ENCODE measurements at places on chromosomes 5 and 9. TPM values are rescaled to one million over a fixed set of nuclear protein-coding genes. Genes with fewer than 3 reads are reported as not detected.

- no peak for DNase-seq
Measured at GRCh38 chr5:122702524-122702875, 72.4 kb upstream of the SNX2 start.

DNA sequence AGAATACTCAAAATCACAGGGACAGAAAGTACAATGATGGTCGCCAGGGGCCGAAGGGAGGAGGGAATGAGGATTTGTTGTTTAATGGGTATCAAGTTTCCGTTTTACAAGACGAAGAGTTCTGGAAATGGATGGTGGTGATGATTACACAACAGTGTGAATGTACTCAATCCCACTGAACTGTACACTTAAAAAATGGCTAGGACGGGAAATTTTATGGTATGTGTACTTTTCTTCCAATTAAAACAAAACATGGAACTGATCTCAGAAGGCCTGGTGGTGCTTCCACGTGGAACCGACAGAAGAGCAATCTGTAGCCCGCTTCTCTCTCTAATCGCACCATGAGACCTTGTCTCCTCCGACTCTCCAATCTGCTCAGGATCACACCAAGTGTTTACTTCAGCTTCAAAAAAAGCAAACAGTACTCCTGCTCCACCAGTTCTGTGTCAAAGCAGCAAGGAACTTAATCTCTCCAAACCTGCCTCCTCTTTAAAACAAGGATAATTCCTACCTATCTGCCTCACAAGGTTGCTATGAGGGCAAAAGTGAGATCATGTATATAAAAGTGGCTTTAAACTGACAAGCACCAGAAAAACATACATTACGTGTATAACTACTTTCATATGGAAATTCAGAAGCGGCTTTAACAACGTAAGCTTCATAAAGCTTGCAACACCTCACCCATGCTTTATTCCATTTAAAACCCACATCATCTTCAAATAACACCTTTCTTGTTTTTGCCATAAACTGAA is 2.1 kb downstream of the ECPAS start:
- DNase-seq: no peak

DNA sequence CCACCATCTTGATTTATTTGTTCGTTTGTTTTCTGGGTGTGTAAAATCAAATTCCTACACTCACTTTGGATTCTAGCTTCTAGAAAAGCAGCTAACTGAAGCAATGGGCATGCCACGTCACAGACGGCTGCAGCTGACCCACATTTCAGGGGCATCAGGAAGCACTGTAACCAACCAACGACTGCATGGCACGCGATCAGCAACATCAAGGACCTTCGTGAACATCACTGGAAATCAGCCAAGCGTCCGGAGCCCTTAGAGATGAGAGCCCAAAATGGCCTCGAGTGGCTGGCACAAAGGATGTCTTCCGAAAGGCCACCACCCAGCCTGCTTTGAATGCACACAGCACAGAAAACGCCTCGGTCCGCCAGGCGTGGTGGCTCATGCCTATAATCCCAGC is 191.1 kb downstream of the OLFM1 start:
- peak; percentile 67 for DNase-seq

DNA sequence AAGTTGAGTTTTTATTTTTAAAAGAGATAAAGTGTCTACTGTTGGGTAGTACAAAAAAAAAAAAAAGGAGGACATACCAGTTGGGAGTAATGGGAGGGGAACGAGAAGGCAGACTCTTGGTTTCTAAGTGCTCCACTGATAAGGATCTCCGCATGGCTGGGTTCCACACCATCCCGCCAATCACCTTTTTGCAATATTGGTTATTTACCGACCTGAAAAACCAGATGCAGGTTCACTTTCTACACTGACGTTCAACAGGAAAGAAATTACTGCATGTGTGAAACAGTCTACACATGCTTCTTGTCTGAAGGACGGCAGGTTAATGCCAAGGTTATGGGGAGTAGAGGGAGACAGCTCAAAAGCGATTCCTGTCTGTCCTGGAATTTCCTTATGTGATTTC is 75.5 kb downstream of the PTPN3 start:
- DNase-seq: no peak

The KIF4B gene
- not detected for polyA plus RNA-seq

- no peak for DNase-seq
Measured at GRCh38 chr9:113738893-113739604, 137.1 kb upstream of the ZNF618 start.

- peak; percentile 97 for DNase-seq
Measured at GRCh38 chr5:151080613-151081430, at the start of gene TNIP1. Gene TNIP1 (minus strand): TSS chr5:151081034. CDS start chr5:151065095, 15,939 bp downstream.

The GTF2H2 gene
- 5.2 TPM for polyA plus RNA-seq

DNA sequence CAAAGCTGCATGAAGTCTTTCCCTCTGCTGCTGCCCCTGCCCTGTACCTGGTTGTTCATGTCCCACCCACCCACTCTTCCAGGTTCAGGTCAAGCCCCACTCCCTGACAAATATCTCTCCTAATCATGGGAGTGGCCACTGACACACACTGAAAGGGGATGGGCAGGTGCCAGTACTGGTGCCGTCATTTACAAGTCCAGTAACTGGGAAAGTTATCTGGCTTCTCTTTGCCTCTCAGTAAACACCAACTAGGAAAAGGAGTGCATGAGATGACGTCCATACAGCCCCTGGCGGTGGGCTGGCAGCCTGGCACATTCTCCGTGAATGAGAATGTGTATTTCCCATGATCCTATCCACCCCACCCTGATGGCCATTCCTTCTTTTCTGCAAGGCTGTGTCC is 225.2 kb downstream of the FSTL4 start:
- DNase-seq: no peak

The GPR21 gene
- 0.22 TPM for polyA plus RNA-seq

DNA sequence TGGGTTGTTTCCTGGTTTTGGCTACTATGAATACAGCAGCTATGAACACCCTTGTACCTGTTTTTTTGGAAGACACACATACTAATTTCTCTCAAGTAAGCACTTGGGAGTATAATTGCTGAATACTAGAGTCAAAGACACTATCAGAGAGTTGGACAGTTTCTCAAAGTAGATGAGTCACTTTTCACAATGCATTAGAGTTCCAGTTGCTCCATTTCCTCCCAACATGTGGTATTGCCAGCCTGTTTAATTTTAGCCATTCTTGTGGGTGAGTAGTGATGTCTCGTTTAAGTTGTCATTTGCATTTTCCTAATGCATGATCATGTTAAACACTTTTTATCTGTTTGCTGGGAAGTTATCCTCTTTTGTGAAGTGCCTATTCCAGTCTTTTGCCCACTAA is 81.6 kb upstream of the GDNF start:
- DNase-seq: no peak

The PCDHGA8 gene
- 0.15 TPM for polyA plus RNA-seq

The PCAT7 gene
- 0.03 TPM for polyA plus RNA-seq

The NSMF gene
- polyA plus RNA-seq: 118 TPM

- DNase-seq: peak; percentile 43
Measured at GRCh38 chr5:80083101-80083890, 48.1 kb downstream of the THBS4 start.

Data from adrenal gland (tissue), 19 donors.